ENCODE measurements at places on chromosomes 12 and 14. TPM values are rescaled to one million over a fixed set of nuclear protein-coding genes. Genes with fewer than 3 reads are reported as not detected.

DNA sequence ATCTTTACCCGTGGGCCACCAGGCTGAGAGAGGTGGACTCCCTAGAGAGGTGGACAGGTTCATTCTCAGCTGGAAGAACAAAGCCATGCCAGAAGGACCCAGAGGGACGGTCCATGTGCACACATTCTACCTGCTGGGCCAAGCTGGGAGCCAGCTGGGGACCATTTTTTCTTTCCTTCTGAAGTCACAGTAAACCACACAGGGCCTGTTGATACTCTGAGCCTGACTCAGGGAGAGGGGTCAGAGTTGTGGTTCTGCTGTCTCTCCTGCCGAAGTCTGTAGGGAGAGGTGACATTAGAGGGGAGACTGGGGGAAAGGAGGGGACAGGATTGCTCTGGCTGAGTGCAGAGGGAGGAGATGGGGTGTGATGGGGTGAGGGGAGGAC lies 148.6 kb downstream of the TSPAN9 start:
- no peak for DNase-seq

DNA sequence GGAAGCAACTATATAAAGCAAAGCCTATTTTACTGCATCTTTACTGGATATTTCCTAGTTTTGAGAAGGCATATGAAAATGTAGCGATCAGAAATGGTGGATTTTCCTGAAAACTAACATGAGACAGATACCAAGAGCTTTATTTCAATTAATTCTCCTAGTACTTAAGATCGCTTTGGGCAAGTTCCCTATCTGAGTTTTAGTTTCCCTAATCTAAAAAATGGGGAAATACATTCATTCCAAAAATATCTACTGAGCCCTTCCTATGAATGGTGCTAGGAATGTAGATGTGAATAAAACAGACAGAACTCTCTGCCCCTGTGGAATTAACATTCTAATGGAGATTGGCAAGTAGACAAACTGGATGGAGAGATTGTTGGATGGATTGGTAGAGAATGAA lies 8.4 kb downstream of the CATSPERB start:
- DNase-seq = no peak

DNA sequence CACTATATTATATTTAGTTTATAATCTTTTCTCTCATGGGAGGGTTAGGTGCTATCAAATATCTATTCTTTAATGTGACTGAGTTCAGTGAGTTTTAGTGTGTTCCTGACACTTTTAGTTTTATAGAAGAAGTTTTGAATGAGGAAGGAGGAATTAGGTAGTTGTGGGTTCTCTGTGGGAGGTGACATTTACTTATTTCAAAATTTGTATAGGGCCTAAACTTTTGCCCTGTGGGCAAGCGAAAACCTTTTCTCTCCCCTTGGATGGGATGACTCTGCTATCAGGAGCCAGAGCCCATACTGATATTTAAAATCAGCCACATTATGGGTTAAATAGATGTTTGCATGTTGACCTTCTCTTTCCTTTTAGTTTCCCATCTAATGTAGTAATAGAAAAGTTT lies 43.6 kb downstream of the SPATS2 start:
- DNase-seq = no peak

DNA sequence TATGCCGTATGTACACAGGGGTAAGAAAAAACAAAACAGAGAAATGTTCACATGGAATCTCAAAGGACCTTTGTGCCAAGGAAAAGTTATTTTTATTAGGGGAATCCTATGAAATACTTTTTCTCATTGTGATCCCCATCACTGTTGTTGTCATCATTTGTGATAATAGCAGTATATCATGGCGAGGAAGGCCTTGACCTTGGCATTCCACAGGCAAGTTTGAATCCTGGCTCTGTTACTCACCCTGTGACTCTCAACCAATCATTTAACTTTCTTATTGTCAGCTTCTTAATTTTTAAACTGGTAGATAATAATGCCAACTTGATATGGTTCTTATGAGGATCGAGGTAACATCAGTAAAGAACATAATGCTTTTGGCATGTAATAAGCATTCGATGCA lies 142.2 kb upstream of the DDHD1 start:
- DNase-seq = no peak

Gene LMNTD1
- 0.13 TPM for total RNA-seq

Gene GPRC5A
- total RNA-seq = 37.8 TPM
